Activated CD4-positive, alpha-beta memory T cell treated with anti-CD3 and anti-CD28 coated beads, Interleukin-2, amount 10 ng/mL, durations not matched to agents 7 days and 5 days (primary cell): ENCODE measurements at places on chromosomes 2 and 18. TPM values are rescaled to one million over a fixed set of nuclear protein-coding genes. Genes with fewer than 3 reads are reported as not detected.

COL6A3 gene
- total RNA-seq = 0.90 TPM

CKAP2L gene
- total RNA-seq = 66.3 TPM

TLX2 gene
- 2.6 TPM for total RNA-seq

CYTIP gene
- 406 TPM for total RNA-seq

TNFAIP6 gene
- not detected for total RNA-seq

LCT gene
- 0.13 TPM for total RNA-seq

ST6GAL2 gene
- total RNA-seq = not detected

GPR39 gene
- total RNA-seq = not detected

CFAP65 gene
- total RNA-seq = not detected

CYB5A gene
- 20.4 TPM for total RNA-seq

IL36RN gene
- total RNA-seq = not detected

NIF3L1 gene
- total RNA-seq = 30.1 TPM

CRYBA2 gene
- not detected for total RNA-seq

REG3G gene
- total RNA-seq = not detected

GKN1 gene
- not detected for total RNA-seq

TEX44 gene
- total RNA-seq = not detected

TUBA3E gene
- not detected for total RNA-seq

ANKRD62 gene
- total RNA-seq = not detected

DSG4 gene
- total RNA-seq = not detected

DES gene
- total RNA-seq = not detected

ATL2 gene
- 47.9 TPM for total RNA-seq

SNTG2 gene
- total RNA-seq = 0.13 TPM

MERTK gene
- 0.35 TPM for total RNA-seq

ALPP gene
- total RNA-seq = not detected

FBXO15 gene
- 0.60 TPM for total RNA-seq

RSAD2 gene
- 120 TPM for total RNA-seq

ELOA2 gene
- not detected for total RNA-seq

CREG2 gene
- 0.98 TPM for total RNA-seq

ZRANB3 gene
- 5.8 TPM for total RNA-seq

CYS1 gene
- total RNA-seq = 0.71 TPM

NOSTRIN gene
- total RNA-seq = not detected

DLX2 gene
- total RNA-seq = not detected

CIDEA gene
- not detected for total RNA-seq

ROCK2 gene
- 21.3 TPM for total RNA-seq
